Colonic mucosa (tissue), 4 donors: ENCODE measurements at places on chromosomes 6 and 20. TPM values are rescaled to one million over a fixed set of nuclear protein-coding genes. Genes with fewer than 3 reads are reported as not detected.

EDN3 gene
- total RNA-seq = 28.8 TPM

KIF25 gene
- not detected for total RNA-seq

MTHFD1L gene
- total RNA-seq = 9.2 TPM

RGS19 gene
- total RNA-seq = 4.5 TPM

MYH7B gene
- total RNA-seq = 0.69 TPM

TSPO2 gene
- not detected for total RNA-seq

DNA sequence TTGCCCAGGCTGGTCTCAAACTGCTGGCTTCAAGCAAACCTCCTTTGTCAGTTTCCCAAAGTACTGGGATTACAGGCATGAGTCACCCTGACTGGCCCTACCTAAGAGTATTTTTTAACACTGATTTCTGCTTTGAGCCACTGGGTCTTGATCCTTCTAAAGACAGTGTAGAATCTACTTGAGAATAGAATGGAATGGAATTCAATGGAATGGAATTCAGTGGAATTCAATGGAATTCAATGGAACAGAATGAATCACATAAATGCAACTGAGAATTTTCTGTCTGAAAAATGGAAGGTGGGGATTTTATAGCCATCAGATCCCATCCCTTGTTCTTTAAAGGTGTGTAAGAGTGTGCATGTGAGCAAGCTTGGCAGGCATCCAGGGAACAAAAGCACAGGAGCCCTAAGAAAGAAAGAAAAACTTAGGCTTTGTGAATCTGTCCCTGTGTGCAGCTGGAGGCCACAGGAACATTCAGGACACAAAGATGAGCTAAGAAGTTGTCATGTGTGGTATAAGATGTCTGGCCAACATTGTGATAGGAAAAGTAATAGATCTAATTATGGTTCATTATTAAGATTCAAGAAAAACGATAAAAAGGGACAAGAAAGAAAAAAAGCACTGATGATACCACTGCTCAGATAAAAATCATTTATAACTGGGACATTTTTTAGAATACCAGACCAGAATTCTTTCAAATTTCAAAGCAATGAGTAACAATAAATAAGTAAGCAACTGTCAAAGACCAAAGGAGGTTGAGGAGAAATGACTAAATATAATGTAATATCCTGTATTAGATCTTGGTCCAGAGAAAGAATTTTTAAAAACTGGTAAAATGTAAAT lies 681.0 kb upstream of the GJE1 start:
- no peak overlapping the region for H3K27ac ChIP-seq
- H3K27me3 ChIP-seq = no peaks in the 10 kb centered on the region
- no peaks in the 10 kb centered on the region for H3K36me3 ChIP-seq
- H3K4me1 ChIP-seq = no peaks in the 10 kb centered on the region
- no peak overlapping the region for H3K4me3 ChIP-seq
- no peak for DNase-seq

GRCh38 chr20:24936526-24937407 lies 12.3 kb upstream of the CST7 start:
- H3K4me1 ChIP-seq = no peaks in the 10 kb centered on the region
- H3K4me3 ChIP-seq = no peak overlapping the region
- no peak overlapping the region for H3K27ac ChIP-seq

GRCh38 chr6:139891471-139891870 lies 517.0 kb upstream of the CITED2 start:
- no peak overlapping the region for H3K4me3 ChIP-seq
- H3K27ac ChIP-seq = no peak overlapping the region
- no peaks in the 10 kb centered on the region for H3K36me3 ChIP-seq

- H3K27me3 ChIP-seq = no peaks in the 10 kb centered on the region
- no peak overlapping the region for H3K27ac ChIP-seq
These were observed 69.3 kb upstream of the SOX4 start for GRCh38 chr6:21524201-21524600.

DNA sequence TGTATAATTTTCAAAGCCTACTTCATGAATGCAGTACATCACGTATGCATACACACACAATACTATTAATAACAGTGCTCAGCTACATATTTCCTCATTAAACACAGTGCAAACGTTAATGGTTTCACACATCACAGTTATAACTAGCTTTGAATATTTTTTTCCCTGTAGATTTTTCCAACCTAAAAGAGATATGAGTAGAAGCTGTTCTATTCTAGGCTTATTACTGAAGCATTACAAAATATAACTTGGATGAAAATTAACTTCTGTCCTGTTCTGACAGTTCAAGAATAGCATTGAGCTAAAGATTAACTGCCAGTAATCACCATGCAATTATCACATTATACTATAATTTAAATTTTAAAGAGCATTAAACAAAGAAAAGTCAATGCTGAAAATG lies 6.2 kb downstream of the LMBRD1 start:
- H3K27ac ChIP-seq = no peak overlapping the region
- H3K4me3 ChIP-seq = no peak overlapping the region
- H3K36me3 ChIP-seq = no peaks in the 10 kb centered on the region

DNA sequence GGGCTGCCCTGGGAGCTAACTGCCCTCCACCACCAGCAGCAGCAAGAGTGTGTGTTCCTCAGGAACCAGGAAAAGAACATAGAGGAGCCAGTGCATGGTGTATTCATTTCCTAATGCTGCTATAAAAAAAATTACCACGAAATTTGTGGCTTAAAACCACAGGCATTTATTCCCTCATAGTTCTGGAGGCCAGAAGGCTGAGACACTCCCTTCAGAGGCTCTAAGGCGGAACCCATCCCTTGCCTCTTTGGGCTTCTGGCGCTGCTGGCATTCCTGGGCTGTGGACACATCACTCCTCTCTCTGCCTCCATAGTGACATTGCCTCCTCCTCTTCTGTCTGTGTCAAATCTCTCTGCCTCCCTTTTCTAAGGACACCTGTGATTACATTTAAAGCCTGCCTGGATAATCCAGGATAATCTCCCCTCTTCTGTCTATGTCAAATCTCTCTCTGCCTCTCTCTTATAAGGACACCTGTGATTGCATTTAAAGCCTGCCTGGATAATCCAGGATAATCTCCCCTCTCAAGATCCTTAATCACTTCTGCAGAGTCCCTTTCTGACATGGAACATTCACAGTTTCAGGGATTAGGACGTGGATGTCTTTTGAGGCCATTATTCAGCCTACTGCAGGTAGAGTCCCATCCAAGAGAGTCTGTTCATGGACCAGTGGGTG lies 54.7 kb downstream of the NDUFAF5 start:
- no peak overlapping the region for H3K4me3 ChIP-seq
- no peak overlapping the region for H3K27ac ChIP-seq
- no peak for DNase-seq
- H3K4me1 ChIP-seq = no peaks in the 10 kb centered on the region
- no peaks in the 10 kb centered on the region for H3K27me3 ChIP-seq

GRCh38 chr6:119142041-119142440 lies 63.6 kb upstream of the FAM184A start:
- H3K27me3 ChIP-seq = no peaks in the 10 kb centered on the region
- no peak overlapping the region for H3K4me3 ChIP-seq
- no peaks in the 10 kb centered on the region for H3K4me1 ChIP-seq
- H3K27ac ChIP-seq = no peak overlapping the region
